GM18507 (cell line): ENCODE measurements at places on chromosomes 5 and 9.

- no peak for DNase-seq
Measured at GRCh38 chr5:73835726-73836125, 209.7 kb downstream of the ARHGEF28 start.

GRCh38 chr5:32450952-32451351, 6.4 kb upstream of the ZFR start:
- DNase-seq = no peak

- DNase-seq = no peak
Measured at GRCh38 chr5:102663749-102664530, 91.2 kb upstream of the PAM start.

GRCh38 chr9:97484134-97484533, 17.3 kb upstream of the TMOD1 start:
- DNase-seq = no peak

- DNase-seq = no peak
Measured at GRCh38 chr9:120893611-120894307, 16.8 kb upstream of the PHF19 start.

- peak; percentile 15 for DNase-seq
Measured at GRCh38 chr9:86093788-86094555, 5.4 kb downstream of the GOLM1 start.

GRCh38 chr5:7717691-7718090, 133.2 kb downstream of the CFAP90 start:
- DNase-seq = no peak
